ENCODE measurements at places on chromosomes 4 and X. TPM values are rescaled to one million over a fixed set of nuclear protein-coding genes. Genes with fewer than 3 reads are reported as not detected.

DNA sequence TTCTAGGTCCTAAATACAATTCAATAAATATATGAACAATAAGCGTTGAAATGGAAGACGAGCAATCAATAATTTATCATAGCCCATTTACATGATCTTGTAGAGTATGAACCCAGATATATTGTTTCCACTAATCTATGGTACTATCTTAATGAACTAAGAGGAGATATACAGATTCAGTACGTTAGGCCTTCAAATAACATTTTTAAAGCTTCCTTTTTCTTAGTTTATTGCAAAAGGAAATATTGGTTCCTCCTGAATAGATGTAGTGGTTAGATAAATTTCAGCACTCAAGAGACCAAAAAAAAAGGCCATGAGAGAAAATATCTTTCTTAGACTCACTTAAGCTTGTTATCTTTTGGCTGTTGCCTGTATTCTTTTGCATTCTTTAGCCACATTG is 147.5 kb upstream of the PITX2 start:
- no peak overlapping the region for H3K4me3 ChIP-seq
- H3K4me1 ChIP-seq = no peaks in the 10 kb centered on the region
- no peak for DNase-seq
- H3K36me3 ChIP-seq = no peaks in the 10 kb centered on the region
- H3K27me3 ChIP-seq = no peaks in the 10 kb centered on the region

- H3K4me1 ChIP-seq = no peaks in the 10 kb centered on the region
- no peaks in the 10 kb centered on the region for H3K27me3 ChIP-seq
- no peak overlapping the region for H3K27ac ChIP-seq
- H3K4me3 ChIP-seq = no peak overlapping the region
- no peaks in the 10 kb centered on the region for H3K36me3 ChIP-seq
These were observed 172.8 kb upstream of the CXCL13 start for GRCh38 chr4:77432717-77433417.

DNA sequence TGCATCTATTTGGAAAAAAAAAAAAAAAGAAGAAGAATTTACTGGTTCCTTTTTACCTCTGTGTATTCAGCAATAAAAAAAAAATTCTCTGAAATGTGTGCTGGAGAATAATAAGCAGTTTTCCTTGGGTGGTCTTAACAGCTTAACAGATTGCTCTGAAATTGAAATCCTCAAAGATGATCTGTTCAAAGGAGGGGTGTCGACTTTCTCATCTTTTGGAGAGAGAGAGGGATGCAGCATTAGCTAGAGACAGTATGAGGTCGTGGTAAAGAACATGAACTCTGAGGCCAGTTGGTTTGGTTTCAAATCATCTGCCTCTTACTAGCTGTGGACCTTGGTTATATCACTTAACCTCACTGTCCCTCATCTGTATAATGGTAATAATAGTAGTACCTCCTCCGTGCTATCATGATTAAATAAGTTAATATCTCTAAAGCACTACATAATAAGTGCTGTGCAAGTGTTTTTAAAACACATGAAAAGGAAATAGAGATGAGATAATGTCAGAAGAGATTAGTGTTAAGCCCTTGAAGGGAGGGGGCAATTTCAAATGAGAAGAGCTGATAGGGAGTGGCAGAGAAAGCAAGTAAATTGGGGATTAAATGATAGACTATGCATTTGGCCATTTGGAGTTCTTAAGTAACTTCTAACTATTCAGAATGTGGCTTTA is 109.9 kb upstream of the LIMCH1 start:
- no peaks in the 10 kb centered on the region for H3K36me3 ChIP-seq
- no peak for DNase-seq
- no peak overlapping the region for H3K4me3 ChIP-seq
- peak overlapping the region; percentile 91 for H3K27ac ChIP-seq

CDS1 gene
- total RNA-seq = 47.1 TPM

FGG gene
- not detected for total RNA-seq

Data from thyroid gland (tissue), 4 donors.